ENCODE measurements at places on chromosomes 1 and 21.
A peak's percentile ranks its signal among the peaks of the same experiment; 100 is the strongest.

DNA sequence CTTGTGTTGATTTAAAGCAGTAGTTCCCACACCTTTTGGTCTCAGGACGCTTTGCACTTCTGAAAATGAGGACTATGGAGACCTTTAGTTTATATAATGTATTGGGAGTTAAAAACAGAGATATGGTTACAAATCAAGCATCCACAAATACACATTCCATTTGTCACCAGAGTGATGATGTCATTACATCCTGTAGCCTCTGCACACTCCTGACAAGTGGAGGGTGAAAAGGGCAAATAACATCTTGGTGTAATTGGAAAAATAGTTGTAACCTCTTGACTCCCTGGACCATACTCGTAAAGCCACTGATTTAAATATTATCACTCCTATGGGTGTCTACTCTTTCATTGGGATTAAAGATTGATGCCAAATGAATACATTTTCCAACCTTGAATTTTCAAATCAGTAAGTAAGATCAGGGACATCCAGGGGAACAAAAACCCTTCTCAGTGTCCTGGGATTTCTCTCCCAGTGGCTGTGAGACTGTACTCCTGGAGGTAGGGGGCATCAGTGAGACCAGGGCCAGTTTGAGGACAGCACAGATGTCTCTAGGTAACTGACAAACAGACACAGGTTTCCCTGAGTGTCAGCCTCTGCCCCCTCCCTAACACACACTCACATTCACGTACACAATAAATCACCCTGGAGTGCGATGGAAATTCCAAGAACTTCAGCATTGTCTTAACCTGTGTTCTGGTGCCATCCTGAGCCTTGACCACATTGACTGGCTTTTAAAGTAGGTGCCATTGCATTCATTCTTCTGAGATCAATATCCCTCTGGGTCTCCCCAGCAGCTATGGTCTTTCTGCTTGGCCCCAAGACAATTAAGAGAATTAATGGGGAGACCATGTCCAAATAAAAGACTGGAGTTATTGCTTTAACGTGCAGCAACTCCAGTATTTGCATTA lies 63.0 kb downstream of the NR5A2 start:
- no peaks in the 10 kb centered on the region for H3K36me3 ChIP-seq
- H3K4me1 ChIP-seq, result no peaks in the 10 kb centered on the region
- H3K4me3 ChIP-seq, result no peak overlapping the region
- H3K27me3 ChIP-seq, result no peaks in the 10 kb centered on the region

- H3K27ac ChIP-seq, result no peak overlapping the region
- peak; percentile 59 for DNase-seq
- H3K4me3 ChIP-seq, result no peak overlapping the region
- H3K36me3 ChIP-seq, result no peaks in the 10 kb centered on the region
These were observed 45.8 kb upstream of the RC3H1 start for GRCh38 chr1:174068000-174068399.

- no peak overlapping the region for H3K4me3 ChIP-seq
- H3K36me3 ChIP-seq, result no peaks in the 10 kb centered on the region
- H3K27ac ChIP-seq, result no peak overlapping the region
- H3K27me3 ChIP-seq, result no peaks in the 10 kb centered on the region
- no peak for DNase-seq
These were observed 351.6 kb downstream of the PTBP2 start for GRCh38 chr1:97073169-97073568.

GRCh38 chr1:32179193-32179442 lies 357 bp upstream of the TXLNA start:
- peaks cover 17% of the 10 kb centered on the region for H3K4me1 ChIP-seq
- H3K4me3 ChIP-seq, result peak overlapping the region; percentile 89
- H3K27me3 ChIP-seq, result no peaks in the 10 kb centered on the region
- DNase-seq, result no peak
- peaks cover 1% of the 10 kb centered on the region for H3K36me3 ChIP-seq
- peak overlapping the region; percentile 89 for H3K27ac ChIP-seq

- H3K4me3 ChIP-seq, result no peak overlapping the region
- peaks cover 7% of the 10 kb centered on the region for H3K4me1 ChIP-seq
- no peak for DNase-seq
- no peaks in the 10 kb centered on the region for H3K27me3 ChIP-seq
- peaks cover 37% of the 10 kb centered on the region for H3K36me3 ChIP-seq
These were observed 1.9 kb downstream of the GALE start for GRCh38 chr1:23798662-23799142.

GRCh38 chr1:100868364-100868995 lies 26.2 kb downstream of the EXTL2 start:
- H3K36me3 ChIP-seq, result no peaks in the 10 kb centered on the region
- no peak overlapping the region for H3K27ac ChIP-seq
- H3K27me3 ChIP-seq, result no peaks in the 10 kb centered on the region
- no peaks in the 10 kb centered on the region for H3K4me1 ChIP-seq
- peak; percentile 58 for DNase-seq
- H3K4me3 ChIP-seq, result no peak overlapping the region

DNA sequence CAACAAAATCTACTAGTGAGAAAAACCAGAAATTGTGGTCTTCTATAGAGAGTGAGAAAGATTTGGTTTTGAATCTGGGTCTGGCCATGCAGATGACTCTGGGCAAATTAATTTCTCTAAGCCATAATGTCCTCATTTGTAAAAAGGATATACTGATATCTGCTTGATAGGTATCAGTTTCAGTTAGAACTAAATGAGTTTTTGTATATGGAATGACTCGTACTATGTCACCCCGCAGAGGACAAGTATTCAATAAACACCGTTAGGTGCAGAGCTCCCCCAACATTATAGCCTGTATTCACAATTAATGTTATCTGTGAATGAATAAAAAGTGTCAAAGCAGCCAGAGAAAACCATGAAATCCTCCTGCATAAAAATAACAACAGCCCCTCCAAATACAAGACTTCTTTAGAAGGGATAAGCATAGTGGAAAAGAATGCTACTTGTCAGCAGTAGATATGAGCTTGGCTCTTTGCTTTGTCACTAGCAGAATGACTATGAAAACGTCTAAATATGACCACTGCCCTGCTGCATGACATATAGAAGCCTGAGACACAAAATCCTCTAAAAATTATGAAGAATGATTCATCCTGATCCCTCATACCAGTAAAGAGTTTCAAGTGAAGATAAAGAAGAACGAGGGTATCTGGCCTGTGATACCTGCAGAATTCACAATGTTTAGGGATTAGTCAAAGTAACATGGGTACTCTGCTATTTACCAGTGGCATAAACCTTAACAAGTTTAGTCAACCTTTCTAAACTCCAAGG lies 17.8 kb downstream of the SCAF4 start:
- H3K27me3 ChIP-seq, result no peaks in the 10 kb centered on the region
- no peaks in the 10 kb centered on the region for H3K36me3 ChIP-seq
- no peak overlapping the region for H3K4me3 ChIP-seq

GRCh38 chr1:205443585-205444299 lies 12.1 kb downstream of the BLACAT1 start:
- no peak overlapping the region for H3K27ac ChIP-seq
- no peak for DNase-seq
- no peaks in the 10 kb centered on the region for H3K27me3 ChIP-seq
- H3K4me3 ChIP-seq, result no peak overlapping the region

- H3K36me3 ChIP-seq, result no peaks in the 10 kb centered on the region
- no peak overlapping the region for H3K27ac ChIP-seq
- no peak for DNase-seq
- no peaks in the 10 kb centered on the region for H3K4me1 ChIP-seq
- no peak overlapping the region for H3K4me3 ChIP-seq
- no peaks in the 10 kb centered on the region for H3K27me3 ChIP-seq
These were observed 9.4 kb upstream of the ELAPOR1 start for GRCh38 chr1:109104364-109105151.

DNA sequence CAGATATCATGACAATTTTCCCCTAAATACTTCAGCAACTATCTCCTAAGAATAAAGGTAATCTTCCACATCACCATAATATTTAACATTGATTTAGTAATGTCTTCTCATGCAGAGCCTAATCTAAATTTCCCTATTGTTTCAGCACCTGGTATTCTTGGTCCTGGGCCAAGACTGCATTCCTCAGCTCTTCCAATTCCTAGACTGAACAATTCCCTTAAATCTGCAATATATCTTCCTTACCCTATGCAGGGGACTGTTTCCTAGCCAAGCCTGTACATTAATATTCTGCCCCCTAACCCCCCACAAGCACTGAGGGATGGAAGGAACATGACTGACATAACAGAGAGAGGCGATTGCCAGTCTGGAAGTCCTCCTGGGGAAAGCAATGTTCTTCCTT lies 28.7 kb upstream of the DISP1 start:
- no peak overlapping the region for H3K27ac ChIP-seq
- H3K27me3 ChIP-seq, result no peaks in the 10 kb centered on the region
- H3K36me3 ChIP-seq, result no peaks in the 10 kb centered on the region
- no peak overlapping the region for H3K4me3 ChIP-seq

DNA sequence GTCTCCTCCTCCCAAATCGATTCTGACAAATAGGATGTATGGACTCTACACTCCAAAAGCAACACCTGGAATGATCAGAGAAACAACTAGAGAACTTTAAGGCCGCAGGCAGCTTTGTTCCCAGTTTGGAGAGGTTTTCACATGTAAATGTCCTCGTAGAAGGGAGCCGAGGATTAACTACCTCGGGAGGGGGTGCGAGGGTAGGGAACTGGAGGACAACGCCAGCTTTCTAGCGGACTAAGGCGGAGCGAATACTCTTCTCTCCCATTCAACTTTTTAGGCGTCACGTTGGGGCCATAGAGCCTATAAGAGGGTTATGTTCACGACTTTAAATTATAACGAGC lies 1.2 kb downstream of the SCAF4 start:
- H3K27me3 ChIP-seq, result no peaks in the 10 kb centered on the region
- peak overlapping the region; percentile 95 for H3K27ac ChIP-seq

GRCh38 chr1:155976062-155976912 lies 2.1 kb downstream of the ARHGEF2 start:
- peak overlapping the region; percentile 90 for H3K27ac ChIP-seq
- H3K36me3 ChIP-seq, result no peaks in the 10 kb centered on the region
- peaks cover 57% of the 10 kb centered on the region for H3K4me1 ChIP-seq
- DNase-seq, result no peak
- H3K27me3 ChIP-seq, result no peaks in the 10 kb centered on the region
- H3K4me3 ChIP-seq, result peak overlapping the region; percentile 74

DNA sequence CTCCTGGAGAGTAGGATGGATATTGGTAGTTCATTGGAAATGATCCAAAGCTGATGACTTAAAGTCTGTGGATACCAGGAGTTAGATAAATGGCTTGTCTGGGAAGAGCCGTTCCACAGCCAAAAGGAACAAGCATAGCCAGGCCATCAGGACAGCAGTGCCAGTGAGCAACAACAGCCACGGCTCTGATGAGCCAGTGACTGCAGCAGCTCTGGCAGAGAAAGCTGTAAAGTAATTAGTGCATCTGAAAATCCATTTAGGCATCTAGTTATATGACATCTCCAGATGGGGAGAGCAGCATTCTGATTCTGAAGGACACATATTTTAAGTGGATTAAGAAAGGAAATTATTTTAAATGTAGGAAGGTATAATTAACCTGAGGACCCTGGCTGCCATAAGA lies 256.2 kb upstream of the PLXNA2 start:
- no peaks in the 10 kb centered on the region for H3K36me3 ChIP-seq
- no peaks in the 10 kb centered on the region for H3K27me3 ChIP-seq
- H3K27ac ChIP-seq, result no peak overlapping the region

- no peaks in the 10 kb centered on the region for H3K4me1 ChIP-seq
- H3K4me3 ChIP-seq, result no peak overlapping the region
- no peak for DNase-seq
These were observed 85.9 kb downstream of the UROD start for GRCh38 chr1:45097944-45098343.

DNA sequence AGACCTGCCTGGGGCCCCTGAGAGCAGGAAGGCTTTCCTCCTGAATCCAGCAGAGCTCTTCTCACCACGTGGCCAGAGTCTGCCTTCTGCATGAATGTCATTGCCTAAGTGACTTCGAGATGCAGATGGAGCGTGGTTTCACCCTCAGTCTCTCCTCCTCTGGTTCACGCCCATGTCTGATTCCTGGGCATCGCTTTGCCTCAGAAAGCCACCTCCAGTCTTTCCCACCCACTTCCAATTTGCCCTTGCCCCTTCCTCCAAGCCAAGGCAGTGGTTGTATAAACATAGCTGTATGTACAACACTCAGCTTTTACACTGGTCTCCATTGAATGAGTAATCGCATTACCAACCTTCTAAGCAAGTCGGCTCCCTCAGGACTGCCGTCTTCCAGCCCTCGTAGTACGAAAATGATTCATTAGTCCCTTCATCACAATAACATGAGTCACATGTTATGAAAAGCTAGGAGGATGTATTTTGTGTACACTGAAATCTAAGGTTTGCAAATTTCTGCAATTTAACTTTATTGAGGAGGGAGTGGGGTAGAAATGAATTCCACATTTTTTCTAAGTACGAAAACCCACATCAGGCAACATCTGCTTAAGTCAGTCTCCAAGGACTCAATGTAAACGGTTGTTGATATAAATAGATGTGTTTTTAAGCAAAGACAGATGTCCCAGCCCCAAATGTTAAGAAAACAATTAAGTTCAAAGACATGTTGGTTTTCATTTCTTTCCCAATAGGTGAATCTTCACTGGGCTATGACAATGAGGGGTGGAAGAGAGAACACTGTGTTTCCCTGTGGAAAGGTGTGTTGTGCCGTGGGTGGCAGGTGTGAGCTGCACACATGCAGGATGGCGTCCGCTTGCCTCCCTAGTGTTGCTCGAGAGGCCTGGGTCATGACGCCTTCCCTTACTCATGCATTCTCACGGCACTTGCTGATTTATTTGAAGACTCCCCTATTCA lies 32.3 kb upstream of the ETS2 start:
- H3K27me3 ChIP-seq, result no peaks in the 10 kb centered on the region
- H3K4me1 ChIP-seq, result peaks cover 8% of the 10 kb centered on the region
- H3K27ac ChIP-seq, result no peak overlapping the region
- no peaks in the 10 kb centered on the region for H3K36me3 ChIP-seq
- no peak for DNase-seq

- no peaks in the 10 kb centered on the region for H3K27me3 ChIP-seq
- DNase-seq, result no peak
- no peaks in the 10 kb centered on the region for H3K4me1 ChIP-seq
- no peak overlapping the region for H3K27ac ChIP-seq
These were observed 52.1 kb downstream of the SYDE2 start for GRCh38 chr1:85148524-85149250.

- H3K27ac ChIP-seq, result no peak overlapping the region
- no peak for DNase-seq
These were observed 155.1 kb upstream of the CAMK1G start for GRCh38 chr1:209428241-209428921.

- H3K4me3 ChIP-seq, result no peak overlapping the region
- H3K4me1 ChIP-seq, result no peaks in the 10 kb centered on the region
- no peak for DNase-seq
- no peaks in the 10 kb centered on the region for H3K36me3 ChIP-seq
- no peak overlapping the region for H3K27ac ChIP-seq
These were observed 121.6 kb upstream of the ADAR start for GRCh38 chr1:154729577-154729976.

GRCh38 chr1:40971966-40972365 lies 7.5 kb upstream of the CTPS1 start:
- DNase-seq, result no peak
- H3K27ac ChIP-seq, result no peak overlapping the region
- no peaks in the 10 kb centered on the region for H3K27me3 ChIP-seq
- H3K36me3 ChIP-seq, result no peaks in the 10 kb centered on the region
- no peaks in the 10 kb centered on the region for H3K4me1 ChIP-seq
- H3K4me3 ChIP-seq, result no peak overlapping the region

- peaks cover 66% of the 10 kb centered on the region for H3K36me3 ChIP-seq
- DNase-seq, result no peak
- no peak overlapping the region for H3K4me3 ChIP-seq
- no peak overlapping the region for H3K27ac ChIP-seq
These were observed 18.4 kb downstream of the ERI3 start for GRCh38 chr1:44336668-44337067.

GRCh38 chr1:234321231-234321630 lies 52.0 kb upstream of the COA6 start:
- H3K4me3 ChIP-seq, result no peak overlapping the region
- peaks cover 19% of the 10 kb centered on the region for H3K4me1 ChIP-seq
- peak; percentile 11 for DNase-seq
- H3K27me3 ChIP-seq, result no peaks in the 10 kb centered on the region

Measured in naive thymus-derived CD4-positive, alpha-beta T cell (primary cell).